Type B pancreatic cell (in vitro differentiated cells): ENCODE measurements at places on chromosomes 5 and 9.
A peak's percentile ranks its signal among the peaks of the same experiment; 100 is the strongest.

- H3K4me3 ChIP-seq: no peak overlapping the region
- no peaks in the 10 kb centered on the region for H3K4me1 ChIP-seq
- no peak for DNase-seq
- H3K36me3 ChIP-seq: no peaks in the 10 kb centered on the region
- H3K27ac ChIP-seq: no peak overlapping the region
Measured at GRCh38 chr5:159593518-159594073, 263.3 kb upstream of the IL12B start.

DNA sequence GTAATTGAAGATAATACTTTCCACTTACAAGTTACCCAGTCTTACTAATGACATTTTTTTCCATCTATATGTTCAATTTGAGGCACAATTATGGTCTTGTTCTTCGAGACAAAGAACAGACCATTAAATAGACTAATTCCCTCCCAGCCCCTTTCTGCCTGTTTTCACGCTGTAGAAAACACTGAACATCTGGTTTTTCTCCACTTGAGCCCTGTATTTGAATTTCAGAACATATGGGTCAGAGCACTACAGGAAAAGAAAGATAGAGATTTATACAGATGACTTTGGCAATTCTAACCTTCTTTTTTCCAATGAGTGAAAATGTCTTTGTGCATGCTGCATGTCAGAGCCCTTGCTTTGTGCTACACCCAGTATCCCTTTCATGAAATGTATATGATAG is 506.9 kb downstream of the LRRC70 start:
- H3K36me3 ChIP-seq: no peaks in the 10 kb centered on the region
- H3K27ac ChIP-seq: no peak overlapping the region
- H3K27me3 ChIP-seq: no peaks in the 10 kb centered on the region
- H3K4me1 ChIP-seq: no peaks in the 10 kb centered on the region
- H3K4me3 ChIP-seq: no peak overlapping the region
- DNase-seq: no peak

GRCh38 chr9:94159069-94159939 is 75.0 kb downstream of the PTPDC1 start:
- H3K36me3 ChIP-seq: no peaks in the 10 kb centered on the region
- H3K27ac ChIP-seq: peak overlapping the region; percentile 38
- H3K4me3 ChIP-seq: no peak overlapping the region
- no peak for DNase-seq
- peaks cover 17% of the 10 kb centered on the region for H3K4me1 ChIP-seq

- no peak for DNase-seq
- no peak overlapping the region for H3K27ac ChIP-seq
- peaks cover 24% of the 10 kb centered on the region for H3K27me3 ChIP-seq
- H3K4me1 ChIP-seq: peaks cover 4% of the 10 kb centered on the region
Measured at GRCh38 chr9:33620738-33621439, 96.8 kb downstream of the ANKRD18B start.

- no peak overlapping the region for H3K27ac ChIP-seq
- no peak for DNase-seq
- peaks cover 1% of the 10 kb centered on the region for H3K36me3 ChIP-seq
- H3K4me3 ChIP-seq: no peak overlapping the region
- no peaks in the 10 kb centered on the region for H3K27me3 ChIP-seq
Measured at GRCh38 chr5:113187906-113188305, 211.3 kb downstream of the DCP2 start.

GRCh38 chr5:78647838-78648358 is 674 bp downstream of the LHFPL2 start:
- peak overlapping the region; percentile 96 for H3K4me3 ChIP-seq
- no peaks in the 10 kb centered on the region for H3K27me3 ChIP-seq
- peaks cover 17% of the 10 kb centered on the region for H3K36me3 ChIP-seq
- peaks cover 38% of the 10 kb centered on the region for H3K4me1 ChIP-seq
- H3K27ac ChIP-seq: peak overlapping the region; percentile 76

DNA sequence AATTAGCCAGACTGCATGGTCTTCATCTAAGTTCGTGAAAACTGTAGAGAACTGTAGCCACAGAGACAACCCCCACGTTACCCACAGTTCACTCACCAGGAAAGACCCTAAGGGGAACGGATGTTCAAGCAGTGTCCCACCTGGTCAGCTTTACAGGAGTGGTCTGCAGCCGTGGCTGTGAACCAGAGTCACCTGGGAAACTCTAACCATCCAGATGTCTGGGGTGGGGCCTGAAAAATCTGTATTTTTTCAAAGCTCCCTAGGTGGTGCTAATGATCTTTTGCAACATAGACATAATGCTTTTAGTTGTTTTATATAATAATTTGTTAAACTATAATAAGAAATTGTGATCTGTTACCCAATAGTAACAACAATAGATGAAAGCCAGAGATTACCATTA is 47.7 kb upstream of the ANGPTL2 start:
- no peak overlapping the region for H3K27ac ChIP-seq
- H3K36me3 ChIP-seq: peaks cover 8% of the 10 kb centered on the region
- no peaks in the 10 kb centered on the region for H3K27me3 ChIP-seq
- H3K4me3 ChIP-seq: no peak overlapping the region
- H3K4me1 ChIP-seq: no peaks in the 10 kb centered on the region

DNA sequence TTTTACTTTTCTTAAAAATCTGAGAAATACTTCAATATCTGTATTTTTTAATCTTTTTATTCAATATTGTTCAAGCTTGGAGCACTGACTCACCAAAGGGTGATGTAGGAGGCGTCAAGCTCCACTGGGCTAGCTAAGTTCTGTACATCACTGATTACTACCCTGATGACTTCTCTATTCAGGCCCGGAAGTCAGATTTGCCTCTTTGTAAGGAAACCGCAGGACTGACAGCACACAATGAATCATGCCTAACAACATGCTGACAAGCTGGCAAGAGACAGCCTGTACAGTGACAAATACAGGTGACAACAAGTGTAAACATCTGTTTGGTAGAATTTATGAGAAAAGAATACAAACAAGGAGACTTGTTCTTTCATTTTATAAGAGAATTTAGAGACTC is 627.9 kb upstream of the RORB start:
- no peak for DNase-seq
- H3K27me3 ChIP-seq: no peaks in the 10 kb centered on the region
- H3K27ac ChIP-seq: no peak overlapping the region
- peaks cover 11% of the 10 kb centered on the region for H3K4me1 ChIP-seq
- no peaks in the 10 kb centered on the region for H3K36me3 ChIP-seq
